ENCODE measurements at places on chromosomes 16 and 17.

- DNase-seq, result no peak
Observed at GRCh38 chr17:6654841-6655731, 3.5 kb downstream of the C17orf100 start.

DNA sequence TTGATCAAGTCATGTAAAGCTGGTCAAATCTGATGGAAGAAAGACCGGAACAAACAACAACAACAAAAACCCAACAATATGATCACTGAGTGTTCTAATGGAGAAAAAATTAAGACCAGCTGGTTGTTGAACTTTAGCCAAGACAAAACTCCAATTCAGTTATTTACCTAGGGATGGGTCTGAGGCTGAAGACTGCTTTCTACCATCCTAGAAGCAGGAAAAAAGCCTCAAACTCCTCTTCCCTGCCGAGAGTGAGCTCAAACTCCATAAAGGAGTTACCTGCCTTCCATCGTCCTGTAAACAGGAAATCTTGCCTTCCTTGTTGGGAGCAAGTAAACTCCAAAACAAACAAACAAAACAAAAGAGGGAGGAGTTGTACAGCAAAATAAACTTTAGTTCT, 23.1 kb upstream of the TMEM98 start:
- no peak for DNase-seq

DNA sequence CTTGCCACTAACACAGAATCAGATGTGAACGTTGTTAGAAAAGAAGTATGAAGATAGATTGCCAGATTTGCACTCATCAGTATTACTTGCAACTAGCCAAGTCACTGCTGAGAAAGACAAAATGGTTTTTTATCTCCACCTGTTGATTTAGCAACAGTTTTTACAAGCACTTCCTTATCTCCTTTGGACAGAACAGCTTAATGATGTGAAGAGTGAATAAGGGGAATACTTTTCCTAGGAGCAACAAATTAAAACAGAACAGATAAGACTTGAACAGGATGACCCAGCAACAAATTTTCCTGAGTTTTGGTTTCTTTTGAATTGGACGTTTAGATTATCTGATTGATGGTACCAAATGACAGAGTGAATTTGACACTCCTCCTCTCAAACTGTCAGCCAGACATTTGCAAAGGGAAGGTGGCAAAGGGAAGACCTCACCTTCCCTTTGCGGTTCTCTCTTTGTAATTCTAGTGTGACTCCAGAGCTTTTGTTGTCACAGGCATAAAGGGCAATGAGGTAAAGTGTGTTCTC, 130.6 kb downstream of the NLK start:
- DNase-seq, result no peak

- no peak for DNase-seq
Observed at GRCh38 chr16:82358606-82359221, 188.7 kb upstream of the MPHOSPH6 start.

DNA sequence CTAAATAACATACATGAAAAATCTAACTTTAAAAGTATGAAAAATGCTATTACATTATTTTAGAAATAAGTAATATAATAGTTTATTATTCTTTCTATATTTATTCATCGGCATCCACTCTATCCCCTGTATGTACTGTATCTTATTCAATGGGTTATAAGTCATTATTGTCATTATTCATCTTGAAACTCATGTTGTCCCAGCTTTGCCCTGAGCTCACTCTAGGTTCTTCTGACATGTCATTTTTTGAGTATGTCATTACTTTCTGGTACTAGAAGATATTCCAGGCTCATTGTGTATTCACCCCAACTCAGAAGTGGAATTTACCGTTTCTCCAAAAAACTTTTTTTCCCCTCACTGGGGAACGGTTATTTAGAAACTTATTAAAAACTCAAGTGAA, 53.0 kb upstream of the MNT start:
- DNase-seq, result no peak

GRCh38 chr16:84940670-84941551, 70.4 kb downstream of the ZDHHC7 start:
- DNase-seq, result no peak

DNA sequence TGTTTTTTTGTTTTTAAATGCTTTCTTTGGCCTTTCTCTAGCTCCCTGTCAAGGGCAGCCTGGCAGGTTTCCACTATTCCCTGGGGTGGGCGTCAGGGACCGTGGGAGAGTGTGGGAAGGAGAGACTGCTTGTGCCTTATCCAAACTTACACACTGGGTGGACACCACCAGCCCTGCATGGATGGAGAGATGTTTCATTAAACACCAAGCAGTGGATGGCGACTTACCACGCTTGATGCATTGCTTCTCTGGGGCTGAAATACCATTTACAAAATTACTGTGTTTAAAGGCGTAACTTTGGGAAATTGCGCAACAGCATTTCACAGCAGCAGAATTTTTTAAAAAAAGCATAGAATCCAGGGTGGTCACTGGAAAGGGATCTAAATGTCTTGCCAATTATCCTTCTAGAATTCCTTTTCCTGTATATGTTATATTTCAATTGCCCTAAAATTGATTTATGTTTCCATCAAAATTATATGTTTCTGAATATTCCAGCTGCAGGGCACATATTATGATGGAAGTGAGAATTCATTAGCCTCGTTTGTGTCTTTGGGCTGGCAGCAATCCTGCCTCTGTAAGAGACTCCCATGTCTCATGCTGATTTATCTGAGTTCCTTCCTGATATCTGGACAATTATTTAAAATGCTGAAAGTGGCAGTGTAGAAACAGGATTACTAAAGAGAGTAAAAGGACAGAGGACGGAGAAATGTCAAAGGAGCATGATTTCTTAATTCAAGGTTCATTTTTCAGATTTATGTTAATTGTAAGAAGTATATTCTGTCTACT, 247.3 kb downstream of the GRIN2A start:
- DNase-seq, result no peak

- no peak for DNase-seq
Observed at GRCh38 chr17:76252040-76252954, 12.0 kb upstream of the RNF157 start.

DNA sequence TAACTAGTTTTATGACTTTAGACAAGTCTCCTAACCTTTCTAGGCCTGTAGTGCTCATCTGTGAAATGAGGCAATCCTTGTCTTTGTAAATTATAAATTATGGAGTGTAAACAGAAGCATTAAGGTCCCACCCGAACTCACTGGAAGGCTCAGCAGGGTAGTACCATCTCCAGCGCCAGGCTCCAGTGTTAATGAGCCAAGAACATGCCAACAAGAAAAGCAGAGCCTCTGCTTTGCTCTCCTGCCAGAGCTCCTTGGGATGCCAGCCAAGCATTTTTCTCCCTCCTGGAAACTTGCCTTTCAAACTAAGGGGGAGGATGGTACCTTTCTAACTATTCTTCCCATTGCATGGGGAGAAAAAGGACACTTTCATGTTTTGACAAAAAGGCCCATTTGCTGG, 14.9 kb downstream of the LIMD2 start:
- no peak for DNase-seq

- DNase-seq, result no peak
Observed at GRCh38 chr16:51636920-51637769, 486.1 kb upstream of the SALL1 start.

GRCh38 chr16:720990-721764, at the start of gene ANTKMT:
ANTKMT (plus strand) TSS chr16:721146; CDS start chr16:721275, 129 bp downstream.
- DNase-seq, result peak; percentile 48

- no peak for DNase-seq
Observed at GRCh38 chr16:88593910-88594309, 23.7 kb downstream of the ZC3H18 start.

- no peak for DNase-seq
Observed at GRCh38 chr17:76354747-76355310, 1.1 kb upstream of the PRPSAP1 start.

DNA sequence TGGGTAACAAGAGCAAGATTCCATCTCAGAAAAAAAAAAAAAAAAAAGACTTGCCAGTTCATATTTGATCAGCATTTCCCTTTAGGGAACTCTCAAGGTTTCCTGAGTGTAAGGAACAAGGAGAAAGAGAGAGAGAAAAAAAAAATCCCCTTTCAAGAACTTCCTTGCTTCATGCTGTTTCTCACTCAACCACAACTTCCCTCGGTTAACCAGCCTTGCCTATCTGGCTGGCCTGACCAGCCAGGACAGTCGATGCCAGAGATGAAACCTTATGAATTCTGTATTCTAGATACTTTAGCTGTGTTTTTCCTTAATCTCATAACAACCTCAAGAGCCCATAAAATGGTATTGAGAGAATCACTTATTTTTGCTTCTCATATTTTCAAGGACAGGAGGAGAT, 2.6 kb upstream of the N4BP1 start:
- DNase-seq, result no peak

DNA sequence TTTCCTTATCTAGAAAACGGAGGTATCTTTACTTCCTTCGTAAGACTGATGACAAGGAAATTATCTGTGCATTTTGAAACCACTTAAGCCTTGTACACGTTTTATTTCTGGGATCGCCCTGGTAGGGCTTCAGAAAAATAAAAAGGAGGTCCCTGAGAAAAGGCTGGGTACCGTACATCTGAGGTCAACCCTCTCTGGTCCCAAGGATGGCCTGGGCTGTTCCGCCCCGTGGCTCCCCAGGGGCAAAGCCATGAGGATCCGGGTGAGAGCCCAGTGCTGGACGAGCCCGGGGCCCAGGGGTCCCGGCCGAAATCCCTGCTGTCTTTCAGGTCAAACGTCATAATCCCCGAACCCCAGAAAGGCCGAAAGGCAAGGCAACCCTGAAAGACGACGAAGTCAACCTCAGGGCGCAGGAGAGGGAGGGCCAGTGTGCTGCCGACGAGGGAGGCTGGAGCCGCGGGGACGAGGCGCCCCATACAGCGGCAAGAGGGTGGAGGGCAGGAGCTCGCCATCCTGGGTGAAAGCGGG, 656 bp upstream of the FUS start:
- DNase-seq, result no peak

- DNase-seq, result no peak
Observed at GRCh38 chr17:78661093-78661770, 84.0 kb upstream of the DNAH17 start.

- no peak for DNase-seq
Observed at GRCh38 chr17:29586676-29587469, 2.6 kb downstream of the GIT1 start.

GRCh38 chr16:67641779-67642708, 2.9 kb upstream of the CARMIL2 start:
- no peak for DNase-seq

DNA sequence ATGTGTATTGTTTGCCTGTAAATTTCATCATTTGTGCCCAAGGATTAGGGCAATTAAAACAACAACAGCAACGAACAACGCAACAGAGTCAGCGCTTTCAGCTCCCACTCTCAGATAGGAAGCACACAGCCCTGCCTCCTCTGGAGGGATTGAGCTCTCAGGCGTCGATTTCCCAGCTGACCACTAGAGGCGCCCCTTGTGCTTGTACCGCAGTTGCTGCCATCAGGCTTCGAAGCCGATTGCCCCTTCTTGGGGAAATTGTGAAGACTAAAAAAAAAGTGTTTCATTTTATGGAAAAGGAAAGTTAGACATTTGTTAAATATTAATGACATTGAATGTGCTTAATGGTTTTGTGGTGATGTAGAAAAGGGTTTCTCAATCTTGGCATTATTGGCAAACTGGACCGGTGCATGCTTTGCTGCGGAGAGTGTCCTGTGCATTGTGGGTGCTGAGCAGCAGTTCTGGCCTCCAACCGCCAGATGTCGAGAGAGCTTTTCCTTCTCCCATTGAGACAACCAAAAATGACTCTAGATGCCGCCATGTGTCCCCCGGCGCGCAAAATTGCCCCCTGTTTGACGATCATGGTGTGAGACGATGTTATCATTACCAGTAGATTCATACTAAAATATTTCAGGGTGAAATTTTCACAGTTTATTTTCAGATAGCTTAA, 650.4 kb upstream of the RBFOX1 start:
- DNase-seq, result no peak

GRCh38 chr17:82483836-82484235, 25.3 kb downstream of the NARF start:
- DNase-seq, result no peak

- no peak for DNase-seq
Observed at GRCh38 chr16:24255456-24256371, at the start of gene CACNG3. CACNG3 (plus strand) TSS chr16:24256335; CDS start chr16:24256755, 420 bp downstream.

DNA sequence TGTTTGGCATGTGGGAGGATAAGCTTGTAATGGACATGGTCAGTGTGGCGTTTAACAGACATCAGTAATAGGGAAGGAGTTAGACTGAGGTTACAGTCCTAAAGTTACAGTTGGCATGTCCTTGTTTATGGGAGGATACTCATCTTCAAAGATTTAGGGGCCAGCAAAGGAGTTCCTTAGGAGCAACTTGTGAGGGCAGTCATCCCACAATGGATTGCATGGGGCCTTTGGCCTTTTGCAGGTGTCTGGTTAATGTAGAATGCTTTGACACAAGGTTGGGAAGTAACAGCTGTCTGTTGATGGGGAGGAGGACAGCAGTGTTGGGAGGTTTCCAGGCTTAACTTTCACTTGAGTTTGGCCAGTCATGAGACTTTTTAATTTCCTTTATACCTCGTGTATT, 2.2 kb downstream of the NUBP1 start:
- DNase-seq, result no peak

Measured in T-helper 1 cell (primary cell).